Stimulated activated CD4-positive, alpha-beta T cell treated with anti-CD3 and anti-CD28 coated beads, Interleukin-1b, Interleukin-23, amount 100 ng/mL, for 4 hours (primary cell): ENCODE measurements at places on chromosomes 4 and X.

DNA sequence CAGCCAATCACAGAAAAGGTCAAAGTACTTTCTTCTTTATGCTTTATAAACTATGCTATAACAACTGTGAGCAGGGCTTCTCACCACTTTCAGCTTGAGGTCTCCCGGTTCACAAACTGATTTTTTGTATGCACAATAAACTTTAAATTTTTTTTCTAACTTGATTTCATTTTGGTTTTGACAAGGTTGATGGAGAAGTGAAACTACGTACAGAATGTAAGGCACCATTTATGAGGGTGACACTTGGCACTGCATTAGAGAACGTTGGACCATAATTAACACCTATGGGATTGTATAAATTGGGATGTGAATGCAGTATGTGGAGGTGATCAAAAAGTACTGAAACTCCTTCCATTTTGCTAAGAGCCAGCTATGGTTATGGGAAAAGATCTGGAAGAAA lies 857.9 kb upstream of the HTR2C start:
- no peak for DNase-seq

DNA sequence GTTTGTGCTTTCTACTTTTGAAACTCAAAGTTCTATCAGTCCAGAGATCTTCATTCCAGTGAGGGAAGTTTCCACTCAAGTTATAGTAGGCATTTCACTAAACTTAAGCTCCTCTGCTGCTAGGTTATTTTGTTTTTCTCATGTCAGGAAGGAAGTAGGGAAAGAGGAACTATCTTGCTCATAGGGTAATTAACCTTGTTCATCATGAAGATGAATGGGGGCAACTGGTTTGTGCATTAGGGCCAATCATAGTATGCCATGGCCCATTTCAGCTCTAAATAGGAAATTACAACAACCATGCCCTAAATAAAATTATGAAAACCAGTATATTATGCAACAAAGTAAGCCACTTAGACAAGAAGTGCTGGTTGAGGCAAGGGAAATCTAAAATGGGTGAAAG lies 804.7 kb upstream of the NDST4 start:
- DNase-seq, result no peak

DNA sequence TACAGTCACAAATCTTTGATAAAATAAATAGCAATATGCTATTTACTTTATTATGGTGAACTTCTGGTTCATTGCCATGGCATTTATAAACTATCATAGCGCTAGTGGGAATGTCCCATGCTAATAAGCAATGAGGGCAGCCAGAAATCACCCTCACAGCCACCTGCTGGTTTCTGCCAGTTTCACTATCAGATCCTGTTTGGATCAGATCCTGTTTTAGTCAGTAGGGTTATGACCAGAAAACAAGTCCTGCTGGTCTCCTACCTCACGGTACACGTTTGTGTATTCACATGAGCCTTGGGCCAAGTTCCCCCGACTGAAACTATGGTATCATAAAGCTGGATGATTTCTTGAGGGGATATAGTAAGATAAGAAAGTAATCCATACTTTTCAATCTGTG lies 17.7 kb downstream of the FOXR2 start:
- no peak for DNase-seq

GRCh38 chrX:149682031-149682430 lies 29.8 kb upstream of the MAGEA11 start:
- no peak for DNase-seq

GRCh38 chrX:152641996-152642395 lies 4.3 kb downstream of the GABRQ start:
- DNase-seq, result no peak

DNA sequence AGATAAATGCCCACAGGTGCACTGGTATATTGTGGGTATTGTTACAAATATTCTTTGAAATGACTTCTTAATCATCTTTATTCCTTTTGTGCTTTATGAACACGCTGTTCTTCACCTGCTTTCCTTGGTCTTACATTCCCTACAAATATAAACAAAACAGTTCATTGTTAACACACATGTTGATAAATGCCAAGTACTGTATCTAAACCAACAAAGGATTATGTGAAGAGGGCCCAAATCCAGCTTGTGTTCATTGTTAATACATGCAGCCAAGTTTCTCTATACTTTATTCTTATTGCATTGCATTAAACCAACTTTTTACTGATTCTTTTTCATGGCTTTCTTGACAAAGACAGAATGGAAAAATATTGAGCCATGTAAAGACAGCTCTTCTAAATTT lies 42.8 kb downstream of the AREG start:
- DNase-seq, result no peak

DNA sequence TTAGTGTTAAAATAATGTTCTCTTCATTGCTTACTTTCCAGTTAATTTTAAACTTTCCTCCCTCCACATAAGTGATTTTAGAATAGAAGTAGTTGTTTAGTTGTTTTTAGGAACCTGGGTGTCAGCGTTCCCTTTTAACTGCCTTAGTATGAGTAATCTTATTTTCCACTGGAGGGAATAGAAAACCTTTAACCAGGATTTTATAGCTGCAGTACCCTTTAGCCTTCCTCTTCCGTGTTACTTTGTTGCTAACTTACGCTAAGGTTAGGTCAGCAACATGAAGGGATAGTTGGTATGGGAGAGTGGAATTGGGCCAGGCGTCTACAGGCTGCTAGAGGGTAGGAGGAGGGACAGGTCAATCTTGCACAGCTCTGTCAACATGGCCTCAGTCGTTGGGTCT lies 31.5 kb downstream of the SMS start:
- DNase-seq, result no peak

DNA sequence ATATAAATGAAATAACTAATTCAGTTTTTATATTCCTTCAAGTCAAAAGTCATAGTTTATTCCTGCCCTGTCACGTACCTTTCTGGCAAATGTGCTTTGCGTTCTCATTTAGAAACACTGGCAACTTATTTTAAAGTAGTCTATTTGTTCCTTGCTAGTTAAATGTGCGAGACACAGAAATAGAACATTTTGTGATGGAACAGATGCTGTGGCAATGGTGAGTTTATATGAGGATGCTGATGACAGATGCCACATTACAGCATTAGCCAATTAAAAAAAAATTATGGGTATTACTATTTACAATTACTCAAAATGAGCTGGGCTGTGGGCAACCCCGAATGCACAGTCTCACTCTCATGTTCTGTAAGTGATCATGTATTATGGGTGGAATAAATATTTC lies 26.1 kb upstream of the EPHA5 start:
- no peak for DNase-seq

GRCh38 chr4:55892156-55892555 lies 38.7 kb downstream of the EXOC1 start:
- no peak for DNase-seq

DNA sequence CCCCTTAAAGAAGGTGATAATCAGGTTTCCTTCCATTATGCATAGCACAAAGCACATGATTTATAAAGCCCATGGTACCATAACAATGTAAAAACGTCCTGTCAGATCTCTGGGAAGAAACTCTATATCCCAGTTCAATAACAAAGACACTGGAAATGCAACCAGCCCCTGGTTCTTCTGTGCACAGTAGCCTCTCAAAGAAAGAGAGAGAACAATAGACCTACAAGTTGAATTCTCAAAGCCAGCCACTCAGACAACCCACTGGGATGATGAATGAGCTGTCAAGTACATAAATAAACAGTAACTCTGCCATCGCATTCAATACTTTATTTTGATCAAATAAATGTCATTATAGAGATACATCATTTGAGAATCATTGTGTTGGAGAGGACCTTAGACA lies 400.1 kb upstream of the CPEB2 start:
- no peak for DNase-seq

- DNase-seq, result no peak
These were observed at the start of gene NDST3 for GRCh38 chr4:118034053-118034785. Gene NDST3, plus strand, starts transcription at chr4:118034486. Its CDS starts 19,425 bp downstream, at chr4:118053911.

GRCh38 chrX:49260221-49260985 lies 4.1 kb downstream of the FOXP3 start:
- DNase-seq, result no peak

- no peak for DNase-seq
These were observed 327.9 kb upstream of the VCX start for GRCh38 chrX:7514871-7515599.

DNA sequence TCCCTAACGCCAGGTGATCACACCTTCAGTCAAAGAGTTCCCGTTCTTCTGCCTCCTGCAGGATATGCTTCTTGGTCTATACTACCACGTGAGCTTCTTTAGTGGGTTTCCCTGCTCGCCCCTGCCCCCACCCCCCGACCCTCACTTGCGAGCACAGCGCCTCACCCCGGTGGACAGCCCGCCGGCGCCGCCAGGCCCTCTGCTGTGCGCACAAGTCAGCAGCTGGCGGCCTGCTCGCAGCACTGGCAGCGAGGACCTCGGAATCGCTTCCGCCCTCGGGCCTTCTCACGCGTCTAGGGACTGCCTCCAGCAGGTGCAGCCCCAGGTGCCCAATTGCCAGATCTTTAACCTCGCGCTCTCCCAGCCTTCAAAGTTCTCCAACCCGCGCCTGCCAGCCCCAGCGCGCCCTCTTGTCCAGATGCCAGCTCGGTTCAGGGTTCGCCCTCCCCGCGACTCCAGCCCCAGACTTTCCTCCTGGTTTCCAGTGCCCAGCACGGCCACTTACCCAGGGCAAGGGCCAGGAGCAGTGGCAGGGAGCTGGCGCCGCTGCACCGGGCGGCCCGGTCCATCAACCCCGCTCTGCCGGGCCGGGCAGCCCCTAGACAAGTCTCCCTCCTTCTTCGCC lies 454 bp downstream of the BTC start:
- DNase-seq, result no peak

DNA sequence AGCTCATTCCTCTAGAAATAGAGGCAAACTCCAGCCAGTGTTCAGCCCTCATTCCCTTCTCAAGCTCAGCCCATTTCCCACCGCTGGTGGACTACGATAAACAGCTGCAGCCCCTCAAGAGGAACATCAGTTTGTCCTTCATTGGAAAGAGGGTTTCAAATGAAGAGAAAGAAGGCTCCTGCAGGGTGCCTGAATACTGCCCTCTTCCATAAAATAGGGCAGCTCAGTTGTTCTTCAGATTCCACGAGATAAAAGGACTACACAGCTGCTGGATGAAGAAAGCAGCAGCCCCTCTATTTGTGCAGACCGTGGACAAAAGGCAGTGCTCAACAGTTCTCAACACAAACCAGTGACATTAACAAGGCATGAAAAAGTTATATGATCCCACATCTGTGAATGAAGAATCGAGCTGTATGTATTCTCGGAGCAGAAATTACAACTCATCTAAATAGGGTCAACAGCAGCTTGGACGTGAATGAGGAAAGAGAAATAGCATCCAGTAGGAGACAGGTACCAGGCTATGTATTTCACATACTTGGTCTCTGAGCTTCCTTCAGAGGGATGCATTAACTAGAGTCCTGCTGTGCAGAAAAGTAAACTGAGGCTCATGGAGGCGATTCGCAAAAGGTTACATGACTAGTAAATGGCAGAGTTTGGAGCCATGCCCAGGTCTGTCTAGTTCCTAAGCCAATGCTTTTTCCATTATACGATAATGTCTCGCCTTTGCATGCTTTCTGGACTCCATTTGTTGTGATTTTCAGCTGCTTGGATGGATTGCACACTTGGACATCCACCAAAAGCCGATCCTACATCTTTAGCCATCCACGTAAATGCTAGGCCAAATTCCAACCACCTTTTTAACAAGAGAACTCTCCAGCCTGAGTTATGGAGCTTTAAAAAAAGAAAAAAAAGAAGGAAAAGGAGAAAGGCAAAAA lies 301.2 kb upstream of the PPARGC1A start:
- DNase-seq, result no peak

- DNase-seq, result no peak
These were observed 39.7 kb downstream of the TRIM61 start for GRCh38 chr4:164937576-164938270.

DNA sequence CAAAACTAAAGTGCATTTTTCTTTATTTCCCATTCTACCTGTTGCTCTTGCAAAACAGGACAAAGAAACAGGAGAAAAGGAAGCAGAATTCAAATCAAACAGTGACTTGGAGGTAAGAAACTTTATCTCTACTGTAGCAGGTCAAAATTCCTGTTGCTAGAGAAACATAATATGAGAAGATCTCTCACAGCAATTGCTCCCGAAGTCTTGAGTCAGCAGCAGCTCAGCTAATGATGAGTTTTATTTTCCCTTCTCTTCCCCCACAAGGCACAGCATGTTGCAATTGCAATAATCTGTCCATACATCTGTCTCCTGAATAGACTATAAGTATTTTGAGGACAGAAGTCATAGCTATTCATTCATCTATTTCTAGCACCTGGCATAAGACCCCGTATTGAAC lies 112.7 kb downstream of the CLNK start:
- no peak for DNase-seq

DNA sequence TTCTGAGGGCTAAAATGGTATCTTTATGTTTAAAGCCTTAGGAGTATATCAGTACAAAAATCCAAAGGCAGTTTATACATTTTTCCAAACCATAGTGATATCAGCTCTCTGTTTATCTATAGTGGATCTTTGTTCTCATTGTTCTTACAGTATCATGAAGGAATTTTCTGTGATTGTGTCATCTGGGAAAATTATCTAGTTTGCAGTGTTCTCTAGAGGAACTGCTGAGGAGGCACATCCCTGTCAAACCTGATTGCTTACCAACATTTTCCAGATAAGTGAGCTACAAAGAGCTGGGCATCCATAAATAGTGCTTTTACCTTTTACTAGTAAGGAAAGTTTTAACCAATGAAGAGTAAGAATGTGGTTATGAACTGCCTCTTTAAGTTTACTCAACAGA lies 44.9 kb upstream of the SLC25A31 start:
- DNase-seq, result no peak

DNA sequence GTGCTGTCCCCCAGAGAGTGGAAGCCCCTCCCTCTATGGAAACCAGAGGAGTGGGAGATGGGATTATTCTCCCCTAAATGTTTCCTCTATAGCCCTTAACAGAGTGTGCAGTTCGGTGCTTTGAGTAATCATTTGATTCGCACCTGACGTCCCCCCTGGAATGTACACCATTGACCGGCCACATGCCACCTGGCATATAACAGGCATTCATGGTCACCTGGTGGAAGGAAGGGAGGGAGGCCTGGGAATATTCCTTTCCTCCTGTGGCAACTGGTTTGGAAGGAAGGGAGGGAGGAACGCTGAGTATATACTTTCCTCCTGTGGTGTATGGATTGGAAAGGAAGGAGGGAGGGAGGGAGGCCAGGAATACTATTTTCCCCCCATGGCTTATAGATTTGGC lies 77.2 kb downstream of the CRMP1 start:
- DNase-seq, result no peak

DNA sequence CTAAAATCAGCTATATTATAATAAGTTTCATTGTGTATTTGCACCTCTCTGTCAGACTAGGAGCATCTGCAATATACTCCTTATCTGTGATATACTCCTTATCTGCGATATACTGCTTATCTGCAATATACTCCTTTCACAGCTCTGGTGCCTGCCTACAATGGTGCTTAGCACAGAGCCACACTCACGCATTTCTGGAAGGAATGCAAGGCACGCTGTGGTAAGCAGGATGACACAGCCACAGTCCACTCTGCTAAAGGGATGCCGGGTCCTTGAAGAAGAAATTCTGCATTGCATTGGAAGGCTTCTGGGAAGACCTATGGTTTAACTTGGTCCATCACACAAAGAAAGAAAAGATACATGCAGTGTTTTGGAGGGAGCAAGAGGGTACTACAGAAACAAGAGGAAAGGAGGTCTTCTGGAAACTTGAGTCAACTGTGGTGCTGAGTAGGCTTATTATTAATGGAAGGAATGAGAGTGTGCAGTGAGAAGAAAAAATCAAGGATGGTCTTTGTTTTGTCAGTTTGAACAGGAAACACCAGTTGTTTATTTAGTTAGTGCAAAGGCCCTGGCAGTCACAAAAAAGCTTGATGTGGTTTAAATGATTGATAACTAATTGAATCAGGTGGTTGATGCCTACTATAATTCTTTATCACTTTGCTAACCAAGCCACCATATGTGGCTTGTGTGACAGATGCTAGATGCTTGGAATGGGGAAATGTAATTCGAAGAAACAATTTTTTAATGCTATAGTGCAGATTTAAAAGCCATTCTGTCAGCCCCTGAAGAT lies 342.3 kb downstream of the GRXCR1 start:
- DNase-seq, result no peak
